Activated CD4-positive, CD25-positive, alpha-beta regulatory T cell treated with anti-CD3 and anti-CD28 coated beads, Interleukin-2, amount 50 U/mL, for 16 hours (primary cell): ENCODE measurements at places on chromosomes 5 and 9.

- DNase-seq: no peak
Observed at GRCh38 chr9:86945728-86946200, 1.5 kb downstream of the GAS1 start.

DNA sequence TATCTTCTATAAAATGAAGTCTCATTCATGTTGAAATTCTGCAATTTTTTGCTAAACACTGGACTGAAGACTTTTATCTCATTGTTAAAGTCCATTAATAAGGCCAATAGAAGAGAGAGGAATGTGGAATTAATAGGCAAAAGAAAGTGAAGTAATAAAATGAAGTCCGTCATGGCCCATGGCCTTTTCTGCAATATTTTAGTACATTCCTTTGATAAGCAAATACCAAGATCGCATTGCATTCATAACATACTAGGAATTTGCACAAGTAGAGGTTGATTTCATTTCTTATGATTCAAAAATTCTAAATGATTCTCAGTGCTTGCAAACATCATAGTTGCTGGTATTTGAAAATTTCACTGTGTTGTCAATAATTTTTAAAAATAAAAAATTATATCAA is 664.0 kb downstream of the NR2F1-AS1 start:
- DNase-seq: no peak

- no peak for DNase-seq
Observed at GRCh38 chr5:151663617-151664293, 23.0 kb downstream of the SPARC start.

GRCh38 chr5:132281856-132282614 is 12.2 kb upstream of the SLC22A4 start:
- DNase-seq: no peak

GRCh38 chr5:5612096-5612495 is 189.6 kb downstream of the ICE1 start:
- DNase-seq: no peak

GRCh38 chr5:97458851-97459250 is 275.8 kb upstream of the RIOK2 start:
- DNase-seq: no peak

DNA sequence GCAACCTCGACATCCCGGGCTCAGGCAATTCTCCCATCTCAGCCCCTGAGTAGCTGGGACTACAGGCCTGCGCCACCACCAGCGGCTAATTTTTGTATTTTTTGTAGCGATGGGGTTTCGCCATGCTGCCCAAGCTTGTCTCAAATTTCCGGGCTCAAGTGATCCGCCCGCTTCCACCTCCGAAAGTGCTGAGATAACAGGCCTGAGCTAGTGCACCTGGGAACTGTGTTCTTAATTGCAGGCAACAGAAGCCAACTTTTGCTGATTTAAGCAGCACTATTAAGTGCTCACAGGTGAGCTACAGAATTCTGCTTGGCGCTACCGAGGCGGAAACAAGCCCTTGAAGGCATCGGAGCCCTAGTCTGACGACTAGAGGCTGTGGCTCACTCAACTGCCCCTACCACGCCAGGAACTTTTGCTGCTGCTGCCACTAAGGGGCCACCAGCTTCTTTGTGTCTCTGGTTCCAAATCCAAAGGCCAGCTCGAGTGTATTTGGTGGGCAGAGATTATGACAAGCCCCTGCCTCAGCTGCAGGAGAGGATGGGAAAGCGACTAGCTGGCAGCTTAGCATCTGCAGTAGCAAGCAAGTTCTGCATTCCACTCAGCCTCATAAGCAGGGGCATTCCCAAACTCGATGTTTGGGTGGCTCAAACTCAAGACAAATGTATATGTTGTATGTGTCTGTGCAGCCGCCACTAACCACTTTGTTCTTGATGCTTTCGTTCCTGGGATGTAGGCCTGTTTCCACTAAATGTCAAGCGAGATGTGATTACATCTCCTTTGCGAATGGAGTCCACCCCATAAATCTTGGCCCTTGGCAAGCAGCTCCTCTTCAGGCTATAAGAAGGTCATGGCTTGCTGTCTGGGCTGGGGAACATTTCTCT is 10.6 kb upstream of the HMCN2 start:
- DNase-seq: no peak

DNA sequence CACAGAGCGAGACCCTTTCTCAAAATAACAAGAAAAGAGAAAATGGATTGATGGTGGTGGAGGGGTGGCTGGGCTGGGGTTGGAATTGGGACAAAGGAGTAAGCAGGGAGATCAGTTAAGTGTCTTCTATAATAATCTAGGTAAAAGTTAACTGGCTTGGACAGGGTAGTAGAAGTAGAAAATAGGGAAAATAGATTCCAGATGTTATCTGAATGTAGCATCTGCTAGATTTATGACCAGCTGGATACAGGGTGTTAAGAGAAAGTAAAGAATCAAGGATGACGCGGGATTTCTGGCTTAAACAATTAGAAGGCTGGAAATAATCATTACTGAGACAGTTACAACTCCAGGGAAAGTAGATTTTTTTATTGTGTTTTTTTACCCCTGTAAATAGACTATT is 13.0 kb downstream of the PPP6C start:
- no peak for DNase-seq

DNA sequence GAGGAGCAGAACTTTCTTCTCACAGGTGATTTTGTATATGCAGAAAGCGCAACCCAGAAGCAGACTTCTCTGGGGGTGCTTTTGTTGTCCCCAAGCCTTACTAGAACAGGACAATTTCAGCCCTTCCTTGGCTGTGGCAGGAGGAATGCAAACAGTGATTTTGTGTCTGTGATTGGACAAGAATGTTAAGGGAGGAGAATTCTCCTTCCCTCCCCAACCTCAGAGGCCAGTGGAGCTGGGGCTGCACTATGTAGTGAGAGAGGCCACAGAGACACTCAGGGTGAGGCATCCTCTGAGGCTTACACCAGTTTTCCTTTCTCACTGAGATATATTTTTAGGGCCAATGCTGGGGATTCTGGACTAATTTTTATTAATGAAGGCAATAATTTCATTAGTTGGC is 58.8 kb downstream of the ZNF366 start:
- DNase-seq: no peak

DNA sequence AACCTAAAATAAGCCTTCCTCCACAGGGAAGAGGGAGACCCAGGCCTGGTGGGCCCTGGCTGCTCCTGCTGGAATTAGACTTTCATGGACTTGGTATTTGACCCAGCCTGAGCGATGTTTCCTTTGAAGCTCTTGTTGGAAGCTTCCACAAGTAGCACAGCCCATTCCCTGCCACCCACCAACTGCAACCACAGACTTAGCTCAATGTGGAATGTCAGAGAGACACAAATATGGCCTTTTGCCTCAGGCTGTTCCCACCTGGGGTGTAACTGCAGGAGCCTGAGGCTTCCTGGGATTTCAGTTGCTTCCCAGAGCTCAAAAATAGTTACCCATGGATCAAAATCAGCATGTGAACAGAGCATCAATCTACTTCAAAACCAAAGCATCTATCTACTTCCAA is 70.3 kb upstream of the LHFPL2 start:
- no peak for DNase-seq

GRCh38 chr5:150485693-150486401 is 22.1 kb upstream of the NDST1 start:
- DNase-seq: no peak

DNA sequence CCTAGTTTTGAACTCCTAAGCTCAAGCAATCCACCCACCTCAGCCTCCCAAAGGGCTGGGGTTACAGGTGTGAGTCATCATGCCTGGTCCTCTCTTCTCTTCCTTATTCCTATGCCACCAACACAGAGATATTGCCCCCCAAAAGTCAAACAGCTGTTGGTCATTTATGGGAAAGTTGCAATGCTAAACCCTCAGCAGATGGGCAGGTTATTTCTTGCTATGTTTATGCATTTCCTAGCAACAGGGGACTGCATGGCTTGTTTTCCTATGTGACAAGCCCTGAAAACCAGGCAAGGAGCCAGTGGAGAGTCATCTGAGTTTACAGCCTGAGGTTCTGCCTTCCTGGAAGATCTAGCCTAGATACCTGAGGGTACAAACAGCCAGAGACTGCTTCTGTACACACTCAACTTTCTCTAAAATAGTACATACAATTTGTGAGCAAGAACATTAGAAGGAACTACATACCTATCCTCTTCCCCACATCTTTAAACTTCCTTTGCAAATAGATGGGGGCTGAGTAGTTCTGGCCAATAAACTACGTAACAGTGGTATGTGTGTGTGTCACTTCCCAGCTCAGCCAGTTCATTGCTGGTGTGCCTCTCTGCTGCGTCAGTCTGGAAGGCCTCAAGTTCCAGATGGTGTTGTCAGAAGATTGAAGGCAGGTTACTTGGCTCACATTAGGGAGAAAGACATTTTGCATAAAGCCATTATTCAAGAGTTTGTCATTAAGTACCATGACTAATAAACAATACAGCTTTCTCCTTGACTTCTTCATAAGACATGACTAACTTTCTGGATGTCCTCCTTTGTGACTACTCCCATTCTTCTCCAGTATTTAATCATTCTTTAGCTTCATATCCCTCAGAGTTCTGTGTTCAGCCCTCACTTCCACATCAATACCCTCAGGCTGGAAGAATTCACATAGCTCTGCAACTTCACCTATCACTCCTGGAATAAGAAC is 65.3 kb downstream of the CSNK1A1 start:
- DNase-seq: no peak

DNA sequence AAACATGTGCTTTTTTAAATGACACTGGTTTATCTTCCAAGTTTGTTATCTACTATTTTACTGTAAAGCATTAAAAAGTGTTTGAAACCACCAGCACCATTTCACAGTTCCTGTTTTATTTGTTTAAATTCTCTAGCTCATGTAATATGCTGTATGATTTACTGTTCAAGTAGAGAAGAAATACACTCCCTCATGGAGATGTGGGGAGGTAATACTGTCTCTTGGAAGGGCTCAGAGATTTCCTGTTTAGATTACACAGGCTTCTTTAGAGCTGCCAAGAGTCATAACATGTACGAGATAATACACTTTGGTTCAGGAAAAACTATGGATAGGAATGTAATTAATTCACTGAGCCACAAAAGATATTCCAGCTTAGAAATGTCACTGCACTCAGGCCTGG is 135.0 kb upstream of the CCDC152 start:
- DNase-seq: no peak

- DNase-seq: no peak
Observed at GRCh38 chr9:107740088-107740980, 250.8 kb upstream of the KLF4 start.

DNA sequence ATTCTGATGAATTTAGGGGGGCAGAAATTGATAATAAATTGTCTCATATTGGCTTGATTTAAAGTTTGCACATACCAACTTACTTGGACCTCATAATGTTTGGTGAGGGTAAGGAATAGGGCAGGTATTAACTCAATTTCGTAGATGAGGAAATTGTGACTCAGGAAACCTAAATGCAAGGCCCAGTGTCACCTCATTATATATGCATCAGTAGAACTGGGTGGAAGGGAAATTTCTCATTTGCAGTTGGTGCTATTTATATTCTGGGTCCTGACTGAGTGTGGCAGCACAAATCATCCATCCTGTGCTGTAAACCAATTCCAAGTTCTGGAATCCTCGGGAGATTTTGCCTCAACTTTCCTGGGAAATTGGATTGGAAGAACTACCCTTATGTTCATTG is 103.0 kb downstream of the SPATA31D1 start:
- no peak for DNase-seq

DNA sequence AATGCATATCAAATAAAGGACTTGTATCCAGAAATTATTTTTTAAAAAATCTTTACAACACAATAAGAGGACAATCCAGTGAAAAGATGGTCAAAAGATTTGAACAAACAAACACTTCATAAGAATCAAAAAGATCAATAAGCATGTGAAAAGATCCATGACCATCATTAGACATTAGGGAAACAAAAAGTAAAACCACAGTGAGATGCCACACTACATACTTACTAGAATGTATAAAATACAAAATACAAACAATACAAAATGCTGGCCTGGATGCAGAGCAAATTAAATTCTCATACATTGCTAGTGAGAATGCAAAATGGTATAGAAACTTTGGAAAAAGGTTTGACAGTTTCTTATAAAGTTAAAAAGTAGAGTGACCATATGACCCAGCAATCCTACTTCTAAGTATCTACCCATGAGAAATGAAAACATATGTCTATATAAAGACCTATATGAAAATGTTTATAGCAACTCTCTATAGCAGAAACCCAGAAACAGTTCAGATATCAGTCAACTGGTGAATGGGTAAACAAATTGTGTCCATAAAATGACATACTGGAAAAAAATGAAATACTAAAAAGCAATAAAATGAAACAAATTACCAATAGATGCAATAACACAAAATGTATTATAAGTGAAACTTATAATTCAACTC is 426.1 kb downstream of the RAB3C start:
- no peak for DNase-seq

DNA sequence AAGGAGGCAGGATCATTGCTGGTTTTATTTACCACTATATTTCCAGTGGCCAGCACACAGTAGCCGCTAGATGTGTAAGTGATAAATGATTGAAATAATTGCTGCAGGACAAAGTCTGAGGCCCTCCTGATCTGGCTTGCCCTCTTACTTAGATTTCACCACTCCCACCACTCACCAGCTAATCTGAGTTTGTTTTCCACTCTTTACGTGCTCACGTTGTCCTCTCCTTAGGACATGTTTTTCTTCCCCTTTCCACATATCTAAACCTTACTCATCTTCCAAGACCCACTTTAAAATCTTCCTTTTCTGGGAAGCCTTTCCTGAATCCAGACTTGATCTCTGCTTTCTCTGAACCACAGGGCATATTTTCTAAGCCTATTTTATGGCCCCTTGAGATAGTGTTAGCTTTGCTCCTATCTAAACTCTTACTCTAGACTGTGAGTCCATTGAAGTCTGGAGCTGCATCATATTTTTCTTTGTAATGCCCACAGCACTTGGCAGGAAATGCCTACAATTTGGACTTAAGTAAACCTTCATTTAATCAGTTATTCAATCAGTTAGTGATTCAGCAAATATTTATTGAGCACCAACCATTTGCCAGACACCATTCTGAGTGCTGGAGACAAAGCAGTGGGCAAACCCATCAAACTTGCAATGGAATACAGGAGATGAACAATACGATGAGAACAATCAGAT is 2.4 kb downstream of the TLR4 start:
- no peak for DNase-seq

- DNase-seq: no peak
Observed at GRCh38 chr9:34456151-34456550, 2.2 kb downstream of the FAM219A start.
